Osteocyte (in vitro differentiated cells): ENCODE measurements at places on chromosomes 12 and 14.

- no peak for DNase-seq
Observed at GRCh38 chr14:97850466-97850865, 1053.3 kb downstream of the VRK1 start.

GRCh38 chr12:111766608-111767361, at the start of gene ALDH2:
Gene ALDH2, plus strand, starts transcription at chr12:111766933. Its CDS starts 50 bp downstream, at chr12:111766983.
- peak; percentile 86 for DNase-seq

- DNase-seq = no peak
Observed at GRCh38 chr12:50151047-50151687, 16.0 kb downstream of the CERS5 start.

- DNase-seq = no peak
Observed at GRCh38 chr12:87086118-87086891, 830.1 kb upstream of the MGAT4C start.

- no peak for DNase-seq
Observed at GRCh38 chr12:52081263-52081733, 1.8 kb downstream of the SMIM41 start.

DNA sequence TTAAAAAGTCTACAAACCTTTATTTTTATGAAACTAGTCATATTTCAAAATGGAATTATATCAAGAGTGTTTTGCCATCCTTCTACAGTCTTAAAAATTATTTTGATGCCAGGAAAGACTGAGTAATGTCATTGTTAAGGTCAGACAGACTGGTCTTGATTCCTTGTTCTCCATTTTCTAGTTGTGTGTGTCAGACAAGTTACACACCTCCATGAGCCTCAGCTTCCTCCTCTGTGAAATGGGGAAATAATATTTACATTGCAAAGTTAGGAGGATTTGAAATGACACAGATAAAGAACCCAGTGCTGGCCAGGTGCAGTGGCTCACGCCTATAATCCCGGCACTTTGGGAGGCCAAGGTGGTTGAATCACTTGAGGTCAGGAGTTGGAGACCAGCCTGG, 47.4 kb upstream of the ELK3 start:
- no peak for DNase-seq

DNA sequence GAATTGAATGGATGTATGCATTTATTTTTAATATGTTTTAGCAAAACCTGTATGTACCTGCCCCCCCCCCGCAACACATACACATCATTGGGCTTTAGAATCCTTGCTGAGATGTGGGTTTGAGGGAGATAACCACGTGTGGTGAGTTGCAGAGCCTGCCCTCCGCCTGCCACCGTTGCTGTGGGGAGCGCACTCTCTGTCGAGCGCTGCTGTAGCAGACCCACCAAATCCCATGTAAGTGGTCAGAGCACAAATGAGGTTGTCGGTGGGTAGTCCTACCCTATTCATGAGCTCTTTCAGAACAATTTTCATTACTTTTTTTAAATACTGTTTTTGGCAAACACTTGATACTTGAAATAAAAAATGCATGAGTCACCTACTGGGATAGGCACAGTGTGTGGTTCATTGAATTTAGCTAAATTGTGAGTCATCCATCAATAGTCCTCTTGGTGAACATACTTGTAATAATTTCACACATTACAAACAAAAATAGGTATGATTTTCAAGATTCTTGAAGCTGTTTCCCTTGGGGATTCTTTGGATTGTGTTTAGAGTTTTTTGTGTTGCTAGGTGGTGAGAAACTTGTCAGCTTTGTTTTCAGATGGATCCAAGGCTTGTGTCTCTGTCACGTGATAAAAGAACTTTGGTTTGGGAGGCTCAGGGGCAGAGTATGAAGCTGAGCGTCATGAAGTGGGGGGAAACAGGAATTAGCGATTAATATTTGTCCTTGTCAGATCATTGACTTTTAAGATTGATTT, 107.6 kb downstream of the PTCSC3 start:
- no peak for DNase-seq

- DNase-seq = no peak
Observed at GRCh38 chr12:118290130-118290529, 82.6 kb downstream of the TAOK3 start.

DNA sequence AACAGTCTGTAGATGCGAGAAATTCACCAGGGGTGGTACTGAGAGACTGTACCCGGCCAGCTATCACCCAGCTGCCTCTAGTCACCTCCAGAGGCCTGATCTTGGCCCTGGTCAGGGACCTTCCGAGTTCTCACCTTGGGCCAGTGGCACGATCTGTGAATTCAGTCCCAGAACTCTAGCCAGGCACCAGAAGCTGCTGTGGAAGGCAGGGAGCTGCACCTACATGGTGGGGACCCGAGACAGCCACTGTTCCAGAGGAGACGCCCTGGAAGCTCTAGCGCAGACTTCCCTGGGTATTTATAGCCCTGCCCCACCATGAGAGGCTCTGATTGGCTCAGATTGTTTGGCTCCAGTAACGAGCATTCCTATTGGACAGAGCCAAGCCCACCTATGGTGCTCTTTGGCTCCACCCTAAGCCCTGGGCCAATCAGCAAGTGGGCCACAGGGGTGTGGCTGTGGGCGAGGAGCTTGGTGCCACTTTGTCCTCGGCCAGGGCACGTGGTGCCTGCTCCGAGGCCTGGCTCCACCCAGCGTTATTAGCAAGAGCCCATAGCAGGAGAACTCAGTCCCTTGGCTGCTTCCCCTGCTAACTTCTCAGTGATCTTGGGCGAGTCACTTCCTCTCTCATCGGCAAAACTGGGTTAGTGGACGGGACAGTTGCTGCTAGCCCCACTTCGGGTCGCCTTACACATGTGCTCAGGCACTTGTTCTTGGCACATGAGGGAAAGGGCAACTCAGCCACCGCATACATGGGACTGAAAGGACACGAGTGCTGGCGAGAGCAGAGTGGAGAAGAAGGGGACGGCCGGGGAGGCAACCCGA, 89.0 kb upstream of the BCL11B start:
- DNase-seq = no peak

DNA sequence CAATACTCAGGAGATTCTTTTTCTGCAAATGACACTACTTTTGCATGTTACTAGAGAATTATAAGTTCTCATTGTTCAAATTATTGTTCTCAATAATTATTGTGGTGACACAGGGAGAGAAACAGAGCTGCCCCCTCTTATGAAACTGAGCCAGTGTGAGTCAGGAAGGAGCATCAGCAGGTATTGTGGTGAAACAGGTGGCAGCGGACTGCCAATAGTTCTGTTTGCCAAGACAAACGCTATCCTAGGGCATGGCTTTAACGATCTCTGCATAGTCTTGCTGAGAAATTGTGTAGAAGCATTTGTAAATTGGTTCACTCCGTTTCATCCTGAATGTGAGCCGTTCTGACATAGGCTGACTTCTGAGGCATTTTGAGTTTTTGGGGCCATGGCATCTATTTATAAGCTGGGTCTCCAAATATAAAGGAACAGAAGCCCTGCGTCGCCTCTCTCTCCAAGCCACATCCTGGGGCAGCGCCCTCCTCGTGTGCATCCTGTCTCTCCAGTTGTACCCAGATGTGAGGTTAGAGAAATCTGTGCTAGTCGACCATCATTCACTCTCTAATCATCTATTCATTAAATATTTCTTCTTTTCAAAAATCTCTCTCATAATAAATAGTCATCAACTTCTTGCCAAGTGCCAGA, 15.8 kb upstream of the PPP4R4 start:
- DNase-seq = no peak

DNA sequence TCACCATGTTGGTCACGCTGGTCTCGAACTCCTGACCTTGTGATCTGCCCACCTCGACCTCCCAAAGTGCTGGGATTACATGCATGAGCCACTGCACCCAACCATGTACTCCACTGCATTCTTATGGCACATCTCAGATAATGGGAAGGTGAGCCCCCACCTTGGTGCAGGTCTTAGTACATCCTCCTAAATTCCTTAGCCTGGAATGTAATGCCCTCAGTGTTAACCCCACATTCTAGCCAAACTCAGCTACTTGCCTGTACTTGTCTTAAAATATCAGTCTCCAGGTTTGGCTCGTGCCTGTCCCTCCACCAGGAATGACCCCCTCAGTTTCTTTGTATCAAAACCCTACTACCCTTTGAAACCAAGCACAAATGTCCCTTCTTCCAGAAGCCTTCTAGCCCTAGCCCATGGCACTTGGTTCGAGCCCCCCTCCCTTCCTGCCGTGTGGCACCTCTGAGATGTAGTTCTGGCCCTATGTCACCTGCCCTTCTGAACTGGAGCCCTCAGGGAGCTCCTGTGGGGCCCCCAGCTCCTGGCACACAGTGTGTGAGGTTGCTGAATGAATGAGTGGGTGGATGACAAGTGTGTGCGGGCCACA, 8.4 kb downstream of the KCNH3 start:
- DNase-seq = no peak

DNA sequence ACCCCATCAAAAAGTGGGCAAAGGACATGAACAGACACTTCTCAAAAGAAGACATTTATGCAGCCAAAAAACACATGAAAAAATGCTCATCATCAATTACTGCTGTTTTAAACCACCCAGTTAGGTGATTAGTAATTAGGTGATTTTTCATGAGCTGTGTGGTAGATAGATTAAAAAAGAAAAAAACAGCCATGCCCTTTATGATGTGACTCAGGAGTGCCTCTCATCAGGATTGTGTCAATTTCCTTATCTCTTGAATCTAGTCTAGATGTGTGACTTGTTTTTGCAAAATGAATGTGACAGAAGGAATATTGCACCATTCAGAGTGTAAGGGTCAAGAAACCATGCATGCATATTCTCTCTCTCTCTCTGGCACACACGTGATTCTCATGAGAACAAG, 5.7 kb downstream of the OR10A7 start:
- DNase-seq = no peak

DNA sequence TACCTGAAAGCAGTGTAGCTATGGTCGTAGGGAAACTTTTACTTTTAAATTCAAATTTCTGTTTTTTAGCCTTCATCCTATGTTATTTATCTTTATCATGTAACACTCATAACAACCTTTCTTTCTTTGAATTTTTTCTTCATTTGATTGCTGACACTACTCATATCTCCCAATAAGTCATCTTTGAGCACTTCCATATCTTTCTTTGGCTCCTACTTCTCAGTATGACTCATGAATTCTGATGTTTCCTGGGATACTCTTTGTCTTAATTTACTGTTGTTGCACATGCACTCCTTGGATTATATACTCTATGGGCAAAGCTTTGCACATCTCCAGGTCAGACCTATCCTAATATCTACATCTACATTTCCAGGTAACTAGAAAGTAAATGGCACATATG, 18.1 kb upstream of the IAPP start:
- DNase-seq = no peak

- DNase-seq = no peak
Observed at GRCh38 chr12:27521066-27521465, 2.9 kb upstream of the PPFIBP1 start.

- DNase-seq = no peak
Observed at GRCh38 chr12:43290836-43291235, 261.2 kb downstream of the ADAMTS20 start.

DNA sequence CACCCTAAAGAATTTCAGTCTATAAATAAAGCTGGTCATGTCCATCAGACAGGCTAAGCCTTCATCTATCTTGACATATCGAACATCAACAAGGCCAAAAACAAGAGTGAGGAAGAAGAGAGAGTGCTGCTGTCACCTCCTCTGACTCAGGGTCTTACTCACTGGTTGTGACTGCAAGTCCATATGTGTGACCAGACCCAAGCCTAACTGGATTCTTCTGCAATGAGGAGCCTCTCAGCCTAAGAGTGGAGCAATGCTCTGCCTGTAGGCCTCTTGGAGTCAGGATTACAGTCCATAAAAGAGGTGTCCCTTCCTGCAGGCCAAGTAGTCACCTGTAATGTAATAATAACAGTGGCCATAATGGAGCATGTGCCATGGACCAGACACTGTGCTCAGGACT, 121.2 kb upstream of the SLC35F4 start:
- no peak for DNase-seq

DNA sequence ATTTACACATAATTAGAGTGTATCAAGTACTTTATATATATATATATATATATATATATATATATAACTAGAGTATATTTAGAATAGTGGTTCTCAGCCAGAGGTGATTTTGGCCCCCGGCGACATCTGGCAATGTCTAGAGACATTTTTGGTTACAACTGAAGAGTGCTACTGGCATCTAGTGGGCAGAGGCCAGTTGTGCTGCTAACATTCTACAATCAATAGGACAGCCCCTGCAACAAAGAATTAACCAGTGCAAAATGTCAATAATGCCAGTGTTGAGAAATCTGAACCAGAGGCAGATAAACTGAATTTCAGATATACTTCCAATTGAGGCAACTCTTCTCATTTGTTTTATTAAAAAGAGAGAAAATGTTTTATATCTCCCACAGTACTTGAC, 8.9 kb downstream of the GTF2A1 start:
- no peak for DNase-seq

DNA sequence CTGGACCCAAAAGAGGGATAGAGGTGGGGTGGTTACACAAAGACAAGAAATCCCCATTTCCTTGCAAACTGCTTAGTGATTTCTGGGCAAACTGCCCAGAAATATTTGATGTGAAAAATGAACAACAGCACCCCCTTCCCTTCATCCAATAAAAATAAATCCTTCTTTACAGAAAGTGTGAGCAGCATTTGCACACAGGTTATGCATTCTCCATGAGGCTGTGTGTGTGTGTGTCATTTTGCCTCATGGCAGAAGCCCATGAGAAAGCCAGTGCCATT, 17.2 kb upstream of the NRXN3 start:
- DNase-seq = no peak

GRCh38 chr14:37668646-37669045, 73.2 kb downstream of the TTC6 start:
- no peak for DNase-seq

- DNase-seq = no peak
Observed at GRCh38 chr12:108109954-108110353, 19.1 kb upstream of the WSCD2 start.

DNA sequence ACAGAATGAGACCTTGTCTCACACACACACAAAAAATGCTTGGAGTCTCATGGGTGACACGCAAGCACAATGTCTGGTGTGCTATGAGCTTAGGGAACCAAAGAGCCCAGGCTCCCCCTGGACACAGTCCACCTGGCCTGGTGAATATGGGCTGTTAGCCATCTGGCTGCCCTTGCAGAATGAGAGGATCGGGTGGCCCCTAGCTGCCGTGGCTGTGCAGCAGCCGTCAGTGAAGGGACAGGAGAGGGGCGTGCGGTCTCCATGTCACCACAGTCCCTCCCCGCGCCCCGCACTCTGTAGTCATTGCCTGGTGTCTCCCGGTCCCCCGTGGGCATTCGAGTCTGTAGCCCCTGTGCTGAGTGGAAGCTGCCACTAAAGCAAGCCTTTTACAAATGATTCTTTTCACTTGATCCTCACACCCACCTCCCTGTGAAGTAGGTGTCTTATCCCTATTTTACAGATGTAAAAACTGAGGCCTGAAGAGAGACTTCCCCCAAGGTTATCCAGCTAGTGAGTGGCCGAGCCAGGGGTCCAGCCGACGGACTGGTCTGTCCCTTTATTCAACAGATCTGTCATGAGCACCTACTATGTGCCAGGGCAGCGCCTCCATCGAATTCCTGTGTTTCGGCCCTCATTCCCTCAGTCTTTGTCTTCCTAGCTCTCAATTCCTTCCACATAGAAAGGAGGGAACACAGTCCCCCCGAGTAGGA, 18.8 kb downstream of the MVK start:
- DNase-seq = no peak

- no peak for DNase-seq
Observed at GRCh38 chr12:49017891-49018260, 700 bp downstream of the PRKAG1 start.

GRCh38 chr14:61557262-61557661, 138.1 kb upstream of the HIF1A start:
- no peak for DNase-seq
